Activated CD8-positive, alpha-beta memory T cell treated with anti-CD3 and anti-CD28 coated beads, Interleukin-2, amount 10 ng/mL, durations not matched to agents 7 days and 5 days (primary cell): ENCODE measurements at places on chromosomes 5 and 9. TPM values are rescaled to one million over a fixed set of nuclear protein-coding genes. Genes with fewer than 3 reads are reported as not detected.

GGTA1 gene
- 1.6 TPM for total RNA-seq

EPB41L4A gene
- total RNA-seq: 1.3 TPM

RANBP3L gene
- not detected for total RNA-seq

OTULIN gene
- total RNA-seq: 87.8 TPM

DNA sequence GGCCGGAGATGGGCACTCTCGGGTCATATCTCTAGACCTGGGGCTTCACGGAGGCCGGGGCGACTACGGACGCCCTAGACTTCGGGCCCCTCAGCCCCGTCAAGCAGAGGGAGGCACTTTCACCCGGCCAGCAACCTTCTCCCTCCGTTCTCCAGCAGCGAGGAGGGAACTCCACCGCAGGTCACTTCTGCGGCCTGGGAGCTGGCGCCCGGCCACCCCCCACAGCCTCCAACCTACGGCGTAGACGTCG is 201 bp downstream of the DOLK start:
- no peaks in the 10 kb centered on the region for H3K27me3 ChIP-seq
- H3K4me1 ChIP-seq: peaks cover 29% of the 10 kb centered on the region
- DNase-seq: no peak
- peaks cover 6% of the 10 kb centered on the region for H3K36me3 ChIP-seq
- peak overlapping the region; percentile 97 for H3K27ac ChIP-seq

GRCh38 chr5:88885002-88885401 is 2.0 kb upstream of the MEF2C start:
- peaks cover 74% of the 10 kb centered on the region for H3K27me3 ChIP-seq
- H3K27ac ChIP-seq: no peak overlapping the region
- no peak overlapping the region for H3K4me3 ChIP-seq
- H3K4me1 ChIP-seq: peaks cover 17% of the 10 kb centered on the region

GRCh38 chr5:25423271-25423670 is 778.5 kb upstream of the CDH10 start:
- no peaks in the 10 kb centered on the region for H3K27me3 ChIP-seq
- H3K4me1 ChIP-seq: no peaks in the 10 kb centered on the region
- H3K4me3 ChIP-seq: no peak overlapping the region
- H3K36me3 ChIP-seq: no peaks in the 10 kb centered on the region
